Renal pelvis (tissue), 12 donors: ENCODE measurements at places on chromosomes 12 and 14. TPM values are rescaled to one million over a fixed set of nuclear protein-coding genes. Genes with fewer than 3 reads are reported as not detected.

- no peak for DNase-seq
Measured at GRCh38 chr12:51869496-51869865, 18.4 kb upstream of the ANKRD33 start.

TSPAN9 gene
- polyA plus RNA-seq, result 69.0 TPM

DNA sequence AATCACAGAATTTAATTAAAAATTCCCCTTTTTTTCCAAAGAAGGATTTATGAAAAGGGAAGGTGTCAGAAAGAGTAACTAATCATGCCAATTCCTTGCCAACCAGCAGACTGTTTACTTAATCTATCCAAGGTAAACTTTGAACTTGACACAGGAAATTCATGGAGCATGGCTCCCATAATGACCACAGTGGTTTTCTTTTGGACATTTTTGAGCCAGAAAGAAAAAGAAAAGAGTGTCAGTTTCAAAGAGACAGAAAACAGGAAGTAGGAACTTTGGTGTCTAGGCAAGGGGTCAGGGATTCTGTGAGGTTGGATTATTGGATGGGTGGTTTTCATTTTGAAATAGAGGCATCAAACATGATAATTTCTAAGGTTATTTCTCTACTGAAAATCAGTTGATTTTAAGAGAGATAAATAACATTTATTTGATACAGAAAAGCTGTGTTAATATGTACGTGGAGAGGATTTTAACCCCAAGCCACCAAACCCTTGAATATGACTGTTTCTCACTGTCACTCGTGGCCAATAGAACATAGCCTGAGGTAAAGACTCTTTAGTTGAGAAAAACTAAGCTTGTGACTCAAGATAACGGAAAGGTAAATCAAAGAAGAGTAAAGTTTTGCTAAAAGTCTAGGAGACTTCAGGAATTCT lies 196.1 kb downstream of the TTC6 start:
- peak; percentile 43 for DNase-seq

DNA sequence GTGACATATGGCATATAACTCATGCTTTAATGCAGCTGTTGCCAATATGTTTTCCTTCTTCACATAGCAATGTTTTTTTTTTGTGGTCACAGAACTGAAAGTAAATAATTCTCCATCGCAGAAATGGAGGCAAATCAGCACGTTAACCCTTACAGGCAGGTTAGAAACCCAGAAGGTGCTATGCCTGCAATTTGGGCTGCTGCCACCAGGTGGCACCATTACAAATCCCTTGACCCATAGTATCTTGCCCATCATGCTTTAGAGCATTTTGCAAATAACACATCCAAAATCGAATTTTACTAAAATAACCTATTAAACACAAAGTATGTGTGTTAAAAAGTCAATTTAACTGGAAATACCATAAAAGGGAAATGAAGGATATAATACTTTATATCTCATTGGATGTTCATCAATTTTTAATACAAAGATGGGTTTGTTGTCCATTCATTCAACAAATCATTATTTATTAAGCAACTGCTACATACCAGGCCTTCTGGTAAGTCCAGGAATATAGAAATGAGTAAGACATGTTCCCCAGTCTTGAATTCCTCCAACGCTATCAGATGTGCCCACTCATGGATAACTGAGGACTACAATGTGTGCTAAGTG lies 340.1 kb downstream of the GLT1D1 start:
- DNase-seq, result no peak

KLRC4 gene
- not detected for polyA plus RNA-seq
